Right ventricle myocardium inferior (tissue), 1 donor: ENCODE measurements at places on chromosomes 13 and 19. TPM values are rescaled to one million over a fixed set of nuclear protein-coding genes. Genes with fewer than 3 reads are reported as not detected.

Gene TNFSF9
- 0.78 TPM for total RNA-seq

Gene OR7E24
- total RNA-seq, result not detected

Gene CTU1
- 5.2 TPM for total RNA-seq

Gene MEF2B
- 1.4 TPM for total RNA-seq

Gene FUT6
- not detected for total RNA-seq

Gene RNF113B
- total RNA-seq, result not detected

Gene TNFSF13B
- total RNA-seq, result 2.1 TPM

Gene CHST8
- total RNA-seq, result 0.27 TPM

Gene IQCN
- total RNA-seq, result 0.43 TPM

Gene SMIM44
- total RNA-seq, result not detected

Gene DHDH
- not detected for total RNA-seq

Gene IGFL1
- total RNA-seq, result not detected

Gene TUBB4A
- 6.2 TPM for total RNA-seq

Gene ZNF738
- 1.8 TPM for total RNA-seq

Gene CERS1
- total RNA-seq, result 0.30 TPM

Gene SH2D3A
- not detected for total RNA-seq

Gene TSSK6
- 0.32 TPM for total RNA-seq

Gene KIR2DL1
- total RNA-seq, result not detected

Gene INTS6
- total RNA-seq, result 22.7 TPM
